ENCODE measurements at places on chromosomes 12 and 14.
A peak's percentile ranks its signal among the peaks of the same experiment; 100 is the strongest.

GRCh38 chr14:83147006-83147405 lies 1613.4 kb upstream of the SEL1L start:
- DNase-seq, result no peak

DNA sequence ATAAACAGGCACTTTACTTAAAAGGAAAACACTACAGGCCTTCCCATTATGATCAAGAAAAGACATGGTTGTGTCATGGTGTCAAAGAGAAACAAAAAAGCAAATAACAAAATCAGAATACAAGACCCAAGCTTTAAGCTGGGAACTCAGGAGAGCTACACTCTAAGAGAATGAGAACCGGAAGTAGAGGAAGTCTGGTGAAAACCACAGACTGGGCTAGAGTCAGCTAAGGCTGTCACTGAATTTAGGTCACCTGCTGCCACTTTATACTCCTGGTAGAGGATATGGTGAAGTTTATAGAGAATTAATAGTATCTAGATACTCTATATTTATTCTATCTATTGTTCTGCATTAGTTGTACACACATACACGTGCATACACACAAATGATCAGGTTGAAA lies 971.7 kb downstream of the FLRT2 start:
- DNase-seq, result peak; percentile 95

DNA sequence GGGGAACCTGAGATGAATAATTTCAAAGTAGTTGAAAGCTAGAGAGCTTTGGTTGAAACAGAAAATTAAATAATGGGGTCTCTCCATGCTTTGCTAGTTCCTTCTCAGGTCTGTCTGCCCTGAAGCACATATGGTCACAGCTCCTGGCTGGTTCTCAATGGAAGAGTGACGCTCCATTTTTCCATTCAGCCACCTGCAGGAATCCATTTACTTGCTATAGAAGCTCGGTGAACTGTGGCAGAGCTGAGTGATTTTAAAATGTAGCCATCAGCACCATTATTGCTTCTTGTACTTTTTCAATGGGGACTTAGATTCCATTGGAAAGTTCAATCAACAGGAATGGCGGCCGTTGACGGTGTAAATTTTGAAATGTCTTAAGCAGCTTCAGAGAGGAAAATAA lies 525.2 kb downstream of the GLT1D1 start:
- no peak for DNase-seq

DNA sequence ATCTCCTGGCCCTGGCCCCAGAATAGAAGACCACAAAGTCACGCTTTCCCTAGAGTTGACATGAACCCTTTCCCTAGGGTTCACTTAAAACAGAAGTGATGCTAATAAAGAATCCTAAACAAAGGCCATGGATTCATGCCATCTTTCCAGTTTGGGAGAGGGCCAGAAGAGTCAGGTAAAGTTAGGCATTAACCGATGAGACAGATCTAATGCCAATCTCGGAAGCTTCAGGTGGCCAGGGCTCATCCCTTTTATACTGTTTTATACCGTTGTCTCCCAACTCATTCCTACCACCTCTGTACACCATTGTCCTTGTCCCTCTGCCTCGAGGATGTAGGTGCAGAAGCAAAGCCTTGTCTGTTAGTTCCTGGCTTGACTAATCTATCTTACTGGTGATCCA lies 22.8 kb upstream of the ACTR10 start:
- DNase-seq, result no peak

DNA sequence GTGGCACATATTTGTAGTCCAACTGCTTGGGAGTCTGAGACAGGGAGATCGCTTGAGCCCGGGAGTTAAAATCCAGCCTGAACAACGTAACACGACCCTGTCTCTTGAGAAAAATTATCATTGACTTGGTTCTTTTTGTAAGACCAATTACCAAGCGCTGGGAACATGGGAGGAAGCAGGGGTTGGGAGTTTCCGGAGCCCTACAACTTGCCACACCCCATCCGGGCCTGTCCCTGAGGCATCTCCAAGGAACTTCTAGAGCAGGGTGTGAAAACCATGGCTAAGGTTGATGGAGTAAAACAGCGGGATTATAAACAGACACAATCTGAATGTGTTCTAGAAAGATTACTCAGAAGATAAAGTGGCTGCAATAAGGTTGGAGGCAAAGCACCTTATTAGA lies 10.3 kb downstream of the PLXNC1 start:
- DNase-seq, result no peak

DNA sequence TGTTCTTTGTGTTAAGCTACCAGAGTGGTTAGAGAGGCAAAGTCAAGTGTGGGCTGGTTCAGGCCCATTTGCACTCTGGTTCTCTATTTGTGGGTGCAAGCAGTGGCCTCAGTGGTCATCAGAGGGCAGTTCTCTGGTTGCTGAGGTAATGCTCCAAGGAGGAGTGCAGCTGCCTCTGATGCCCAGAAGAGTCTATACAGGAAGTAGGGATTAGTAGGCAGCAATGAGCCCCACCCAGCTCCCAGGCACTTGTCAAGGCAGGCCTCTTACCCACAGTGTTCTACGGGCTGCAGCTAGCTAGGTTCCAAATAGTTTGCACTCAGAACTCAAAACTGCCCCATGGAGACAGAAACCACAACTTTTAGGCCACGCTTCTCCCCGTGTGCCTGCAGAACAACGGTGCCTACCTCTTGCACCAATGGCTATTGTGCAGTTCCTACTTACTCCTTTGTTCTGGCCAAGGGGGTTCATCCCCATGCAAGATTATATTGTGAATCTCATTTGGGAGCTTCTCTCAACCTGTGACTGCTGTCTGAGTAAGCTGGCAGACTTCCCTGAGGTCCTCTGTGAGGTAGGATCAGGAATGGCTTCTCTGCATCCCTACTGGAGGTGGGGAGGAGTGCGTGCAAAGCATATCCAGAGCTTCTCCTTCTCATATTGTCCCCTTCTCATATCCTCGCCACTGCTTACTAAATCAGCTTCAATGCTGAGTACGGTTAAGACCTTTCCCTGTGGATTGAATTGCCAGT lies 410.3 kb upstream of the LMO3 start:
- DNase-seq, result no peak

DNA sequence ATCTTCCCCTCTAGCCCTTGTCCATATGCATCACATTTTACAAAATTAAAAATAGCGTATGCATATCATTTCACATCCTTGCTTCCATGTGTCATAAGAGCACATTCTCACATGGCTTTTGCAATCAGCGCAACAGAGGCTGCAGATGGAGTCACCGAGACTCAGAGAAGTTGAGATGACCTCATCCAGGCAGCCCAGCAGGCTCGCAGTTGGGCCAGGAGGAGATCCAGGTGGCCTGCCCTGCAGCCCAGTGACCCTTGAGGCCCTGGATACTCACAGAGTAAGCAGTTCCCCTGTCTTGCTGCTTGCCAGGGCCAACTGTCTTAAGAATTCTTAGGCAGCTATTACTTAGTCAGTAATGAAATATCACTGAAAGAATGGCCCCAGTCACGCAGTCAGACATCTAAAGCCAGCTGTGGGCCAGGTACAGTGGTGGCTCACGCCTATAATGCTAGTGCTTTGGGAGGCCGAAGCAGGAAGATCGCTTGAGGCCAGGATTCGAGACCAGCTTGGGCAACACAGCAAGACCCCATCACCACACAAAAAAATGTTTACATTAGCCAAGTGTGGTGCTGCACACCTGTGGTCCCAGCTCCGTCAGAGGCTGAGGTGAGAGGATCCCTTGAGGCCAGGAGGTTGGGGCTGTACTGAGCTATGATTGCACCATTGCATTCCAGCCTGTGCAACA lies 9.1 kb downstream of the CAMKK2 start:
- DNase-seq, result no peak

GRCh38 chr14:51328064-51328771 lies 88.2 kb downstream of the TMX1 start:
- no peak for DNase-seq

- no peak for DNase-seq
Measured at GRCh38 chr12:16346958-16347357, 487 bp upstream of the MGST1 start.

DNA sequence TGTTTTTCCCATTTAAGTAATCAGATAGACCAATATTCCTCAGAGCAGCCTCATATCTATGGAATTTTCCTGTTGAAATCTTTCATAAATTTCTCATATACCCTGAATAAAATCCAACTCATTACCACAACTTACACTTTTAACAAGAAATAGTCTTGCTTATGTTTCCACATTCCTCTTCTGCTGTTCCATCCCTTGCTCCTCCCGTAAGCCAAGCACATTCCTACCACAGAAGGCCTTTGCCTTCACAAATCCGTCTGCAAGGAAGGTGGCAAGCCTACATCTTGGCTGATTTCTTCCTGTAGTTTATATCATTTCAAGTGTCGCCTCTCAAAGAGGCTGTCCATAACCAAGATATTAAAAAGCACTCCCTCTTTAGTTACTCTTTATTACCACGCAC lies 127.7 kb downstream of the C12orf50 start:
- DNase-seq, result no peak

GRCh38 chr12:33617218-33617617 lies 177.6 kb upstream of the SYT10 start:
- no peak for DNase-seq

GRCh38 chr12:114671443-114672411 lies 12.2 kb downstream of the TBX3 start:
- no peak for DNase-seq

- peak; percentile 32 for DNase-seq
Measured at GRCh38 chr14:69152181-69152901, 578 bp downstream of the DCAF5 start.

- DNase-seq, result no peak
Measured at GRCh38 chr14:51901475-51902024, 41.1 kb downstream of the GNG2 start.

GRCh38 chr12:116040402-116040801 lies 237.1 kb downstream of the MED13L start:
- no peak for DNase-seq

- DNase-seq, result no peak
Measured at GRCh38 chr14:65351493-65352194, 60.9 kb upstream of the FUT8 start.

- peak; percentile 55 for DNase-seq
Measured at GRCh38 chr14:21825149-21825743, 151.6 kb upstream of the OR4E1 start.

DNA sequence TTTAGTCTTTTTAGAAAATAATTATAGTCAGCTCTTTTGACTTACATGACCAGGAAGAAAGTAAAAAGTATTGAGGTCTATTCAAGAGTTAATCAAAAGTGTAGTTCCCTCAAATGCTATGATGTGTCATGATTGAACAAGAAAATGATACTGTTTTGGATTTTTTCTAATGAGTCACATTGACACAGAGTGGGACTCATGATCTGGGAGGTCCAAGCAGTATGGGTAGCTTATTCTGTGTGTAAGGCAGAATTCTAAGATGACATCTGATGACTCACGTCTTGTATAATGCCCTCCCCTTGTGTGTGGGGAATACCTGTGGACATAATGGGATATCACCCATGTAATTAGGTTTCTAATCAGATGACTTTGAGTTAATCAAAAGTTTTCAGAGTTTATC lies 178.1 kb upstream of the DDHD1 start:
- DNase-seq, result no peak

DNA sequence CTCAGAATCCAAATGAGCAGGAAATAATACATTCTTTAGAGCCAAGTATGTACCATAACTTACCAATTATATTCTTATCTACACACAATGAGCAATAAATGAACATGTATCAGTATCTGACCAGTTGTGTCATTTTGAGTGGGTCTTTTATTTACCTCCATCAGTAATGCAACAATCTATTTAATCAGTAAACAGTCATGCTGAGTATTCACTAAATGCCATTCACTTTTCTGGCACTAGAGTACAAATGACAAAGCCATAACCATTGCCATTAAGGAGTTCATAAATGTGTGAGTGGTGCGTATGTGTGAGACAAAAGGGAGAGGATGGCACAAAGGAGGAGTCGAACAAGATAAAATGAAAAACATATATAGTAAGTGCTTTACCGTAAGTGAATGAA lies 1.5 kb upstream of the STRAP start:
- no peak for DNase-seq

- DNase-seq, result no peak
Measured at GRCh38 chr12:110742096-110742717, 484 bp downstream of the PPP1CC start.

GRCh38 chr14:64733321-64733720 lies 29.1 kb downstream of the PLEKHG3 start:
- DNase-seq, result no peak

- DNase-seq, result no peak
Measured at GRCh38 chr12:91094032-91094662, 17.1 kb downstream of the LUM start.

- DNase-seq, result no peak
Measured at GRCh38 chr12:52046859-52047258, 4.4 kb upstream of the NR4A1 start.

- DNase-seq, result no peak
Measured at GRCh38 chr12:78746001-78746400, 118.6 kb upstream of the SYT1 start.

DNA sequence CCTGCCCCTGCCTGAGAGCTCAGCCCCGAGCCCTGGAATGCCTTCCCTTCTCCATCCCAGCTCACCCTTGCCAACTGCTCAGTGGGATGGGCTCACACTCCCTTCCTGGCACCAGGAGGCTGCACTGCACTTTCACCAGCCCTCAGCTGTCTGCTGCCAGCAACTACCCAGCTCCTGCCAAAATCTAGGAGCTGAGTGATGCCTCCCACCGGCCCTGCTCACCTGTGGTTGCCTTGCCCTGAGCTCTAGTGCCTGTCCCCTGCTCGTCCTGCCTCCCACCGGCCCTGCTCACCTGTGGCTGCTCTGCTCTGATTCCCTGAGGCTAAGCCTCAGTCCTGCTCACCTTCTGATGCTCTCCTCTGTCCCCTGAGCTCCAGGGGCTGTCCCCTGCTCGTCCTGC lies 119.8 kb downstream of the TMEM121 start:
- no peak for DNase-seq

DNA sequence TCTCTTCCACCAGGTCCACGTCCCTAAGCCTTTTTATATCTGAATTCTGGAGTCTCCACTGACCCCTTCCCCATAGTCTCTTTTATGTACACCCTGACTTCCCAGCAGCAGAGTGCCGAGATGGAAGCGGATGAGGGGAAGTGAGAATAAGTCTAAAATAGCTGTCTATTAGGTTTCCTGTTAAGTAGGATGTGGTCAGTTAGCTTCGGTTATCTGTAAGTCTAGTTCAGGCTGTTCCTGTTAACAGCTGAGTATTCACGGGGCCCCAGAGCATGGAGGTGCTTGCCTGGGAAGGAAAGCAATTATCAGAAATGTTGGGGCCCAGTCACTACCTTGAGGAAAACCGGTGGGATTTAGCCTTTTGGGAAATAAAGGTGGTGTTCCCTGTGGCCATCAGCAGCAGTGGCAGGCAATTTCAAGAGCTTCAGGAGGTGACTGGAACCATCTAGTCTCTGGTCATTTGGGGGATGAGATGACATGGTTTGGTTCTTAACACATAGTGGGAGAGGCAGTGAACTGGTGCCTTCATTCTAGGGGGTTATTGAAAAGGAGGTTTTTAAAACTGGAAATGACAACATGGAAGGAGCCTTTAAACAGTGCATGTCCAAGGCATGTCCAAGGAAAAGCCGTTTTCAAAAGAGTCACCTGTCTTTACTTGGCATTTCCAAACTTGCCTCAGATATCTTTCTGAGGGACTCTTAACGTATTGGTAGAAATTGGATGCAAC lies 21.8 kb downstream of the CHST11 start:
- peak; percentile 98 for DNase-seq

GRCh38 chr12:117980616-117981015 lies 11.8 kb upstream of the KSR2 start:
- DNase-seq, result no peak

Measured in Kasumi-1 (cell line).